ENCODE measurements at places on chromosomes 7 and 10. TPM values are rescaled to one million over a fixed set of nuclear protein-coding genes. Genes with fewer than 3 reads are reported as not detected.

DNA sequence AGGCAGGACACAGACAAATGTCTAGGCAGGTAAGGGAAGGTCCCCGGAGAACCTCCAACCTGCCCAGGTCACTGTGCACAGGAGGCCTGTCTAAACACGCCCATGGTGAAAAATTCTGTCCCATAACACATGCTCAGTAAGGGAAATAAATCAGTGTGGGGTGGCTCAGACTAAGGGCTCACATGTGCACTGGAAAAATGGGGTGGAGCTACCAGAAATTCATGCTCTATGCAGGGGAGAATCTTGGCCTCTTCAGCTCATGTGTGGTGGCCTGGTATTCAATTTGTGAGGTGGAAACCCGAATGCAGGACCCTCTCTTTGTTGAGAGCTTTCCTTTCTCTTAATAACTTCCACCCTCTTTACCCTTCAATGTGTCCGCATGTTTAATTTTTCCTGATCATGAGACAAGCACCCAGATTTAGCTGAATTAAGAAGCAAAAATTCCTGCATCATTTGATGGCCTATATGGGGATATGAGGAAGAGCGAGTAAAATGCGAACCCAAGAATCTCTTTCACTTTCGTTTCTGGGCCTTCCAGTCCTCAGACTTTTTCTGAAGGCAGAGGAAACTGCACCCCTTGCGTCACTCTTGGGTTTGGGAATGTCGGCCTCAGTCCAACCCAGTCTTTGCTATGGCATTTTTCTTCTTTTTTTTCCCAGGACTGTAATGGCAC is 163.2 kb downstream of the DGKB start:
- H3K4me1 ChIP-seq: no peaks in the 10 kb centered on the region
- no peak for DNase-seq
- no peak overlapping the region for H3K27ac ChIP-seq
- H3K4me3 ChIP-seq: no peak overlapping the region
- no peaks in the 10 kb centered on the region for H3K27me3 ChIP-seq

GRCh38 chr7:134920026-134920753 is 66.1 kb upstream of the AGBL3 start:
- H3K36me3 ChIP-seq: peaks cover 3% of the 10 kb centered on the region
- H3K4me3 ChIP-seq: no peak overlapping the region
- no peaks in the 10 kb centered on the region for H3K4me1 ChIP-seq
- no peak for DNase-seq

GRCh38 chr10:117768333-117769042 is 225.9 kb downstream of the EMX2 start:
- DNase-seq: no peak
- H3K36me3 ChIP-seq: no peaks in the 10 kb centered on the region
- no peaks in the 10 kb centered on the region for H3K4me1 ChIP-seq
- H3K27ac ChIP-seq: no peak overlapping the region

DNA sequence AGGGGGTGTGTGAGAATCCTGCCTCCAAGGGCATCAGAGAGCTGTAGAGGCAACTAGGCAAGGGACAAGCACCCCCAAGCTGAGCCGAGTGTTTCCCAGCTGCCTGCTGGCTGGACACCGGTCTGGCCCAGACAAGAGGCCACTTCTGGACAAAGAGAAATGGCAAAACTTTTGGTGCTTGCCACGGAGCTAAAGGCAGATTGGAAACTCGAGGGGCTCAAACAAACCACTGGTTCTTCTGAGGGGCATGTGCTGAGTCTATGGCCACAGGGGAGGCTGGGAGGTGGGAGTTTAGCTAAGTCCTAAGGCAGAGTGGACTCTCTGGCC is 66.5 kb upstream of the INPP5A start:
- no peak for DNase-seq
- no peak overlapping the region for H3K4me3 ChIP-seq
- peaks cover 7% of the 10 kb centered on the region for H3K27me3 ChIP-seq
- H3K27ac ChIP-seq: no peak overlapping the region

GRCh38 chr7:92992932-92993331 is 124.8 kb downstream of the SAMD9 start:
- H3K27ac ChIP-seq: no peak overlapping the region
- no peak overlapping the region for H3K4me3 ChIP-seq
- DNase-seq: no peak
- peaks cover 2% of the 10 kb centered on the region for H3K27me3 ChIP-seq
- no peaks in the 10 kb centered on the region for H3K4me1 ChIP-seq

- no peak for DNase-seq
- no peak overlapping the region for H3K4me3 ChIP-seq
- H3K27me3 ChIP-seq: no peaks in the 10 kb centered on the region
- H3K27ac ChIP-seq: no peak overlapping the region
- H3K36me3 ChIP-seq: no peaks in the 10 kb centered on the region
Observed at GRCh38 chr10:113222207-113222606, 272.2 kb downstream of the TCF7L2 start.

DNA sequence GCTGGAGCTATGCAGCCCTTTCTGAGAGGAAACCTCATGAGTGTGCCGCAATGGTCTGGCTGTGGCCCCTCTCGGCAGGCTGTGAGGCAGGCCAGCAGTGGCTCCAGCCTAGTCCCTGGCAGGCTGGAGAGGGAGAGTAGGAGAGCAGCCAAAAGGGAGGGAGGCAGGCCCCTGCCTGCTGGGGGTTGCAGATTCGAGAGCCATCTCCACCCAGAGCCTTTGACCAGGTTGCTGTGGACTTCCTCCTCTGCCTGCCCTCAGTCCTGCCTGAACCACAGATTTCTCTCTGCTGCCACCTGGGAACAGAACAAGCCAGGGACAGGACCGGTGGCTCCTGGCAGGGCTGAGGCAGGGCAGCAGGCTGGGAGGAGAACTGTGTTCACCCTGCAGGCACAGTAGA is 13.9 kb downstream of the PAX2 start:
- peaks cover 9% of the 10 kb centered on the region for H3K4me1 ChIP-seq
- no peak for DNase-seq

- no peaks in the 10 kb centered on the region for H3K4me1 ChIP-seq
- H3K4me3 ChIP-seq: no peak overlapping the region
- no peak overlapping the region for H3K27ac ChIP-seq
- H3K27me3 ChIP-seq: no peaks in the 10 kb centered on the region
Observed at GRCh38 chr10:91206427-91206826, 14.0 kb upstream of the PCGF5 start.

- no peaks in the 10 kb centered on the region for H3K36me3 ChIP-seq
- no peak overlapping the region for H3K27ac ChIP-seq
- H3K4me1 ChIP-seq: peaks cover 12% of the 10 kb centered on the region
Observed at GRCh38 chr7:95509199-95509598, 23.5 kb downstream of the ASB4 start.

Gene PWWP2B
- total RNA-seq: 49.4 TPM

DNA sequence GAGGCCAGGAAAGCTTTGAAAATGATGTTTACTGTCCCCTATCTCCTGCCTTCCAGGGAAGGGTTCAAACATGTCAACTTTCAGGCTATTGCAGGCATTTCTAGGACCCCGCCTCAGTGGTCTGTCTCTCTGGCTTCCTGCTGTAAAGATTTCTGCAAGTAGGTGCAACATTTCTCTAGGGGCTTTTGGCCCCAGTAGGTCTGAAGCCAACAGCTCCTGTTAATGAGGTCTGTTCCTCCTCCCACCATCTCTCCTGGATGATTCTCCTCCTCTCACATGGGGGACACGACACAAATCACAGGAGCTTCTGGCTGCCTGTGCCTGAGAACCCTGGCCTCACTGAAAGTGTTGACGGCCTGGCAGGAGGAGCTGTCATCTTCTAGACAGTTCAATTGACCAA is 194.3 kb downstream of the CYP26A1 start:
- H3K4me3 ChIP-seq: no peak overlapping the region
- H3K27me3 ChIP-seq: no peaks in the 10 kb centered on the region
- no peak overlapping the region for H3K27ac ChIP-seq
- no peaks in the 10 kb centered on the region for H3K4me1 ChIP-seq
- DNase-seq: no peak
- no peaks in the 10 kb centered on the region for H3K36me3 ChIP-seq

Gene CACNB2
- 3.2 TPM for total RNA-seq

DNA sequence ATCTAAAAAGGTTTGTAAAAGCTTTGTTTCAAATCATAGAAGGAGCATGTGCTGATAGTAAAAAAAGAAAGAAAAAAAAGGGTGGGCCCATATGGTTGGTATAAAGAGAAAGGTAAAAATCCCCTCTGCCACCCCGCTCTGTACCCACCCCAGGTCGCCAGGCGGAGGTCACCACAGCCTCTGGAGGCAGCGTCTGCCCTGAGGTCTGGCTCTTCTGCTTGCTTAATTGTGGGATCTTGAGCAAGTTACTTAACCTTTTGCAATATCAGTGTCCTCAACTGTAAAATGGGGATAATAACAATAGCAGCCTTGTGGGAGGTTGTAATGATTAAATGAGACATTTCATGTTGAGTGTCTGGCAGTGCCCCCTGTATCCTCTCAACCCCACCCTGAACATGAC is 10.7 kb upstream of the PCBD1 start:
- H3K36me3 ChIP-seq: no peaks in the 10 kb centered on the region
- H3K4me1 ChIP-seq: peaks cover 1% of the 10 kb centered on the region
- H3K27me3 ChIP-seq: peaks cover 1% of the 10 kb centered on the region
- no peak overlapping the region for H3K27ac ChIP-seq
- no peak overlapping the region for H3K4me3 ChIP-seq

Gene ANXA7
- total RNA-seq: 35.9 TPM

DNA sequence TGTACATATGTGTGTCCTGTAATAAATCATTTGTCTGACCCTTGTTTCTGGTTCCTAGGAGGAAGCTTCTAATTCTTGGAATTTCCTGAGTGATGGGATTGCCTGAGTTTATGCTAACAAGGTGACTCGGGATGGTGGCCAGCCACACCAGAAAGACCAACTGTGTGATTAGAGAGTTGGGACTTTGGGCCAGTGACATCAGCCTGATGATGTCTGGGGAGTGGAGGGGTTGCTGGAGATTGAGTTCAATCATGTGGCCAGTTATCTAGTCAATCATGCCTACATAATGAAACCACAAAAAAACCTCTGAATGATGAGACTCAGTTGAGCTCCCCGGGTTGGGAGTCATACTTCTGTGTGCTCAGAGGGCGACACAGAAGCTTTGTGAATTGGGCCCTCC is 23.5 kb upstream of the CARD11 start:
- DNase-seq: no peak
- H3K27me3 ChIP-seq: peaks cover 4% of the 10 kb centered on the region
- no peak overlapping the region for H3K27ac ChIP-seq
- no peak overlapping the region for H3K4me3 ChIP-seq
- peaks cover 16% of the 10 kb centered on the region for H3K36me3 ChIP-seq

Gene EPO
- not detected for total RNA-seq

DNA sequence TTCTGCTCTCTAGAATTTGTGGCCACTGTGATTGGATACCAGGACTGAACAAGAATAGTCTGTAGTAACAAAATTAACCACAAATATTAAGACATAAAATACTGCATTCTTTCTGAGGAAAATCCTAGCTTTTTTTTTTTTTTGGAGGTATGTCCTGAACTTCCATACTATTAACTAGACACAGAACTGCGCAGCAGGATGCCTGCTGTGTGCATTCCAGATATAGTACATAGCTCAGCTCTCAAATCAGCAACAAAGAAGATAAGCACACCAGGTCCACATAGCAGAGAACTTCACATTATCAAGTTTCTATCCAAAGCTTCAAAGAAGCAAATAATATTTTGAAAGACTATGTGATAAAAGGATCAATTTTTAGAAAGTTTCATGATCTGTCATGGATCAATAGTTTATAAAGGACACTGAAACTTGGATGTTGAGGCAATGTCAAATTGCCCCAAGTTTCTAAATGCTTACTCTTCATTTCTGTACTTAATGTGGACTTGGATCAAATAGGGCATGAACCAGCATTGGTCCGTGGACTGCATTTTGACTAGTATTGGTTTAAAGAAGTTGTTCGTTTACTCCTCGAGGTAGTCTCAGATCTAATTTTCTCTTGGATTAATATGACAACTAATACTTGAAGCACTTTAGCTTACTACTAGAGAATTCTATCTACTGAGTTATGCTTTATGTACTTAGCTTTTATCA is 15.4 kb downstream of the NAMPT start:
- H3K4me1 ChIP-seq: peaks cover 3% of the 10 kb centered on the region
- no peak for DNase-seq
- H3K27ac ChIP-seq: no peak overlapping the region
- H3K4me3 ChIP-seq: no peak overlapping the region

DNA sequence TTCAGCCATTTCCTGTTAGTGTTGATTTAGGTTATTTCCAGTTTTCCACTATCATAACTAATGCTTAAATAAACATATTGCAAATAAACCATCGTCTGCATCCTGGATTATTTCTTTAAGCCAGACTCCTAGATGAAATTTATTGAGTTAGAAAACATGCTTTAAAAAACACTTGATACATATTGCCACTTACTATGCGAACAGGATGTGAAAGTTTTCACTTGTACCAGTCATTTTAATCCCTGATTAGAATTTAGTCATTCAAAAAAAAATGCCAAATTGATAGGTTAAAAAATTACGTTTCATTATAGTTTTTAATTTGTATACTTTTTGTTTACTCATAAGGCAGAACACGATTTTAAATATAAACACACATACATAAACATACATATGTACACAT is 309.6 kb downstream of the RNLS start:
- H3K27me3 ChIP-seq: no peaks in the 10 kb centered on the region
- peaks cover 5% of the 10 kb centered on the region for H3K4me1 ChIP-seq
- H3K27ac ChIP-seq: no peak overlapping the region
- no peaks in the 10 kb centered on the region for H3K36me3 ChIP-seq

DNA sequence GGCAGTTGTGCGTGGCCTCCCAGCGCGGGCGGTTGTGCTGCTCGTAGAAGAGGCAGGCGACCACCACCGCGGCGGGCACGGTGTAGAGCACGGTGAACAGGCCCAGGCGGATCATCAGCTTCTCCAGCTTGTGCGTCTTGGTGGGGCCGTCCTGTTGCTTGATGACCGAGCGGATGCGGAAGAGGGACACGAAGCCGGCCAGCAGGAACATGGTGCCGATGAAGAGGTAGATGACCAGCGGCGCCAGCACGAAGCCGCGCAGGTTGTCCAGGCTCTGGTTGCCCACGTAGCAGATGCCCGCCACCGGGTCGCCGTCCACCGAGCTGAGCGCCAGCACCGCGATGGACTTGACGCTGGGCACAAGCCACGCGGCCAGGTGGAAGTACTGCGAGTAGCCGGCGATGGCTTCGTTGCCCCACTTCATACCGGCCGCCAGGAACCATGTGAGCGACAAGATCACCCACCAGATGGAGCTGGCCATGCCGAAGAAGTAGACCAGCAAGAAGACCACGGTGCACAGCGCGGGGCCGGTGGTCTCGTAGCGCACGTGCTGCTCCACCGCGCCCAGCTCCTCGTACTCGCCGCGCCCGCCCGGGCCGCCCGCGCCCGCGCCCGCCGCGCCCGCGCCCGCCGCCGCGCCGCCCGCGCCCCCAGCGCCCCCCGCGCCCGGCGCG is 2.2 kb downstream of the FZD8 start:
- H3K4me1 ChIP-seq: peaks cover 8% of the 10 kb centered on the region
- peak overlapping the region; percentile 89 for H3K4me3 ChIP-seq
- peaks cover 14% of the 10 kb centered on the region for H3K27me3 ChIP-seq
- H3K36me3 ChIP-seq: no peaks in the 10 kb centered on the region
- peak overlapping the region; percentile 12 for H3K27ac ChIP-seq
- peak; percentile 68 for DNase-seq
